ENCODE measurements at places on chromosomes 13 and 19. TPM values are rescaled to one million over a fixed set of nuclear protein-coding genes. Genes with fewer than 3 reads are reported as not detected.

Gene TNFSF13B
- total RNA-seq = 4.5 TPM

Gene FLT1
- total RNA-seq = 17.0 TPM

Gene ZNF582
- 4.3 TPM for total RNA-seq

Gene GATAD2A
- 29.1 TPM for total RNA-seq

Gene KLK2
- 0.44 TPM for total RNA-seq

Gene KIR2DL1
- total RNA-seq = not detected

Gene ACP7
- not detected for total RNA-seq

Gene OXGR1
- total RNA-seq = 2.0 TPM

GRCh38 chr13:99640260-99640659, 139.0 kb downstream of the TM9SF2 start:
- H3K27me3 ChIP-seq = no peaks in the 10 kb centered on the region
- no peak overlapping the region for H3K4me3 ChIP-seq
- no peaks in the 10 kb centered on the region for H3K36me3 ChIP-seq
- DNase-seq = no peak

DNA sequence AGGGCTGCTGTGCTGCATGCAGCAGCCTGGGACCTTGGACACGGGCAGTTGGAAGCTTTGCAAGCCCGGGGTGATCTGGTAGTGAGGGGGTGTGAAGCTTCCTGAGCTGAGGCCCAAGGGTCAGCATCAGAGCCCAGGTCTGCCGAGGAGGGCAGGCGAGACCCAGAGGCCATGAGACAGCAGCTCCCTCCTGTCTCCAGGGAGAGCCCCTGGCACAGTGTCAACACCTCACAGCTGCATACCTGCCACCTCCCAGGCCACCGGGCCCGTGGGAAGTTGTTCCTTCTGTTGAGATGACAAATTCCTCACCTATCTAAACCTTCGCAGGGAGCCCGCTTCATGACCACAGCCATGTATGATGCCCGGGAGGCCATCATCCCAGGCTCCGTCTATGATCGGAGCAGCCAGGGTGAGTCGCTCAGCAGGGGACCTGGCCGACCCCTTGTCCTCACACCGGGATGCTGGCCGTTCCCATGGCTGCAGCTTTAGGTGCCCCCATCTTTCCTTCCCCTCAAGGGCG, 32.1 kb downstream of the CERS1 start:
- no peaks in the 10 kb centered on the region for H3K4me1 ChIP-seq
- DNase-seq = no peak

DNA sequence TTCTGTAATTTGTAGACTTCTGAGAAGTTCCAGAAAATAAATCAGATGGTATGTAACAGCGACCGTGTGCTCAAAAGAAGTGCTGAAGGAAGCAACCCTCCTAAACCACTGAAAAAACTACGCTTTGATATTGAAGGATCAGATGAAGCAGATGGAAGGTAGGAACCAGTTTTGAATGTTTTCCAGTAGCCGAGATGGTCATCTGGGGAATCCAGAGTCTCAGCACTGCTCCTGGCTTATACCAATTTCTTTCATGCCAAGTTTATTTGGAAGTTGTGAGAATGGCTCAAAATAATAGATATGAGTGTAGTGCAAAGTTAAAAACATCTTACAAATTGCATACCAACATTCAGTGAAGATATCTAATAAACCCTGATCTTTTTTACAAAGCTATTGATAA, 56.2 kb downstream of the RCBTB2 start:
- no peak for DNase-seq
- no peak overlapping the region for H3K4me3 ChIP-seq

- H3K27ac ChIP-seq = no peak overlapping the region
- no peak overlapping the region for H3K4me3 ChIP-seq
- no peaks in the 10 kb centered on the region for H3K36me3 ChIP-seq
- H3K27me3 ChIP-seq = peaks cover 44% of the 10 kb centered on the region
- no peaks in the 10 kb centered on the region for H3K4me1 ChIP-seq
- DNase-seq = no peak
Measured at GRCh38 chr19:41698746-41699230, 9.6 kb upstream of the CEACAM5 start.

GRCh38 chr13:50422181-50423148, 407.2 kb downstream of the KCNRG start:
- H3K36me3 ChIP-seq = no peaks in the 10 kb centered on the region
- no peaks in the 10 kb centered on the region for H3K4me1 ChIP-seq
- no peak for DNase-seq

DNA sequence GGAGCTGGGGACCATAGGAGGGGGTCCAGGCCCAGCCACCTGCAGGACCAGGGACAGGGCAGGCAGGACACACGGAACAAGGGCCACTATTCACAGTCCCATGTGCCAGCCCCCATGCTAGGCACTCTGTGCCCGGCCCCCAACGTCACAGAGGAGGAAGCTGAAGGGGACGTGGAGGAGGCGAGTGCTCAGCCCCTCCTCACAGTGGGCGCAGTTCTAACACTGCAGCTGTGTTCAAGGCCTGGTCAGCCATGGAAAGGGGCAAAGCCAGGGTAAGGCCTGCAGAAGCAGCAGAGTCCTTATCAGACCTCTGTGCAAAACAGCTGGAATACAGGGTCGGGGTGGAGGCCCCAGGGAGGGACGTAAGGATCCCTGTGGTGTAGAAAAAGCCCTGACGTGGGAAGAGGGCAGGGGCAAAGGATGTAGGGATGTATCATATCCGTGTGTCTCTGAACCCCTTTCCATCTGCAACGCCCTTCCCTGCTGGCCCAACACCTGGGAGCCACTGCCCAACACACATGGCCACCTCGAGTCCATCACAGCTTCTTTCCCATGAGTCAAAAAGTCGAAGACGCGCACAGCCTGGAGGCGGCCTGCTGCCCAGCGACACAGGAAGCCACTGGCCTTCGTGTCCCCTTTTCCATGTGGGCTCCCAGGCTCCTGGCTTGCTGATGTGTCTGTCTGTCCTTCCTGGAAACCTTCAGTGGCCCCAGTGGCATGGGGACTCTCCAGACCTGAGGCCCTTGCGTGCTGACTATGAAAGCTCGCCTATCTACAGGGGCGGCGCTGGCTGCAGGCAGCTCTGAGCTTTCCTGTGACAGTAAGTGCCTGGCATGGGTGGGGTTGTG, 28.0 kb downstream of the SH3GL1 start:
- no peaks in the 10 kb centered on the region for H3K36me3 ChIP-seq
- H3K4me1 ChIP-seq = peaks cover 86% of the 10 kb centered on the region
- H3K27me3 ChIP-seq = no peaks in the 10 kb centered on the region
- no peak for DNase-seq
- H3K4me3 ChIP-seq = no peak overlapping the region

DNA sequence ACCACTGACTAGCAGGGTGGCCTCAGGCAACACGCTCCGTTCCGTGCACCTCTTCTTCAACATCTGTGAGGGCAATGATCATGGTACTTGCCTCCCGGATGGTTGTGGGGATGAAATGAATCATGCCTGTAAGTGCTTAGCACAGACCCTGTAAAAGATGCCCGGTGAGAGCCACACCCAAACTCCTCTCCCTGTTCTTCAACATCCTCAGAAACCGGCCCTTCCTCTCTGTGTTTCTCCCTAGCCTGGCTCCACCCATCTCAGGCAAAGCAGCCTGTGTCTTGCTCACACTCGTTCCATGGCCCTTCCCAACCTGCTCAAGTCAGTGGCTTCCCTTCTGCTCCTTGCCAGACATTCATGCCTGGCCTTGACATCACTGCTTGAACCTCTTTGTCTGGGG, 5.8 kb upstream of the DMKN start:
- DNase-seq = no peak
- H3K4me3 ChIP-seq = no peak overlapping the region
- H3K4me1 ChIP-seq = no peaks in the 10 kb centered on the region

- no peaks in the 10 kb centered on the region for H3K27me3 ChIP-seq
- H3K4me3 ChIP-seq = no peak overlapping the region
- H3K36me3 ChIP-seq = no peaks in the 10 kb centered on the region
- no peaks in the 10 kb centered on the region for H3K4me1 ChIP-seq
- H3K27ac ChIP-seq = no peak overlapping the region
- no peak for DNase-seq
Measured at GRCh38 chr19:50233308-50233910, 30.0 kb downstream of the MYH14 start.

GRCh38 chr13:107721125-107721869, 494.0 kb downstream of the LIG4 start:
- DNase-seq = no peak
- H3K27me3 ChIP-seq = no peaks in the 10 kb centered on the region
- no peaks in the 10 kb centered on the region for H3K4me1 ChIP-seq
- H3K36me3 ChIP-seq = no peaks in the 10 kb centered on the region
- no peak overlapping the region for H3K4me3 ChIP-seq

DNA sequence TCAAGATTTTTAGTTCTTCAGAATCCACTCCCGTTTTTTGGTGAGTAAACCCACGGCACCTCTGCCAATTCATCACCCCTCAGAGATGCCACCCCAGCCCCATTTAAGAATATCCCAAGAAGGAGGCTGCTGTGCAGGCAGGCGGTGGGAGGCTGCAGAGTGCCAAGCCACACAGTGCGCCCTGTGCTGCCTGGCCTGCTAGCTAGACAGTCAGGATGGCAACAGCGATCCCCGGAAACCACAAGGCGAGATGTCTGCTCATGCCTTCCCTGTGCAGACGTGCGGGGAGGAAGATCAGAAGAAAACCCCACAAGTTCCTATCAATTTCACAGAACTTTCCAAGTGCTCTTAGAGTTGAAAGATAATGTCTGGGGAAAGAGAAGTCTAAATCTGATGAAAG, 64.8 kb upstream of the GPR183 start:
- no peaks in the 10 kb centered on the region for H3K4me1 ChIP-seq
- no peaks in the 10 kb centered on the region for H3K36me3 ChIP-seq
- no peak for DNase-seq
- no peak overlapping the region for H3K4me3 ChIP-seq
- no peak overlapping the region for H3K27ac ChIP-seq

DNA sequence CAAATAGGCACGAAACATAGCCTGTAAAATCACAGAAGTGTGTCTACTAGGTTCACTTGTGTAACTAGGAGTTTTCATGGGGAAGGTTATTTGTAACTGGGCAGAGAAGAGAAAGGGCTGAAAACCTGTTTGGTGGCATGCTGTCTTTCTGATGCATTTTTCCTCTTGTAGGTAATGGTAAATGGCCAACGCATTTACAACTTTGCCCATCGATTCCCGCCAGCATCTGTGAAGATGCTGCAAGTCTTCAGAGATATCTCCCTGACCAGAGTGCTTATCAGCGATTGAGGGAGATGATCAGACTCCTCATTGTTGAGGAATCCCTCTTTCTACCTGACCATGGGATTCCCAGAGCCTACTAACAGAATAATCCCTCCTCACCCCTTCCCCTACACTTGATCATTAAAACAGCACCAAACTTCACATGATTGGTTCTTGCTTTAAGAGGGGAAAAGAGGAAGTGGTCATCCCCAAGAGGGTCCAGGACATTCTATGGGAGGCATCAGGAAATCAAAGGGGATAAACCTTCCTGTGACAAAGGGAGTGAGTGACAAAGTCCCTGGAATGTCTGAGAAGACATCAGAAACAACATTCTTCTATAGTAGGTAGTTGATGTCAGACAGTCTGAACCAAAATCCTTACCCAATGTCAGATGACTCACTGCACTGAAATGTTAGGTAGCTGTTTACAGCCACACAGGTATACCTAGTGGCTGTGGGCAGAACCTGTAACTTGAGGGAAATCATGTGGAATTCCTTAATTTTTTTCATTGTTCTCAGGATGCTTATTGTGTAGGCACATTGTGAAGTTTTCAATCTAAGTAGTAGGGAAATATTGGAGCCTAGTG, 5.0 kb downstream of the LGALS14 start:
- H3K27ac ChIP-seq = no peak overlapping the region
- H3K4me3 ChIP-seq = no peak overlapping the region
- H3K36me3 ChIP-seq = no peaks in the 10 kb centered on the region
- H3K27me3 ChIP-seq = no peaks in the 10 kb centered on the region
- no peaks in the 10 kb centered on the region for H3K4me1 ChIP-seq

GRCh38 chr13:78306519-78307206, 296.7 kb downstream of the POU4F1 start:
- H3K36me3 ChIP-seq = no peaks in the 10 kb centered on the region
- no peak for DNase-seq
- no peak overlapping the region for H3K27ac ChIP-seq
- H3K4me1 ChIP-seq = no peaks in the 10 kb centered on the region
- no peak overlapping the region for H3K4me3 ChIP-seq
- H3K27me3 ChIP-seq = no peaks in the 10 kb centered on the region

GRCh38 chr19:11094520-11094894, 5.2 kb downstream of the LDLR start:
- H3K4me3 ChIP-seq = no peak overlapping the region
- no peak for DNase-seq
- peak overlapping the region; percentile 98 for H3K27ac ChIP-seq
- no peaks in the 10 kb centered on the region for H3K27me3 ChIP-seq
- H3K4me1 ChIP-seq = no peaks in the 10 kb centered on the region

- DNase-seq = no peak
- no peak overlapping the region for H3K27ac ChIP-seq
- no peak overlapping the region for H3K4me3 ChIP-seq
- H3K27me3 ChIP-seq = no peaks in the 10 kb centered on the region
- no peaks in the 10 kb centered on the region for H3K36me3 ChIP-seq
Measured at GRCh38 chr13:87130423-87130822, 540.7 kb upstream of the SLITRK5 start.

GRCh38 chr13:67238277-67238859, 8.2 kb upstream of the PCDH9 start:
- DNase-seq = no peak
- H3K4me3 ChIP-seq = no peak overlapping the region
- no peaks in the 10 kb centered on the region for H3K36me3 ChIP-seq
- H3K4me1 ChIP-seq = no peaks in the 10 kb centered on the region
- H3K27ac ChIP-seq = no peak overlapping the region
- H3K27me3 ChIP-seq = no peaks in the 10 kb centered on the region

DNA sequence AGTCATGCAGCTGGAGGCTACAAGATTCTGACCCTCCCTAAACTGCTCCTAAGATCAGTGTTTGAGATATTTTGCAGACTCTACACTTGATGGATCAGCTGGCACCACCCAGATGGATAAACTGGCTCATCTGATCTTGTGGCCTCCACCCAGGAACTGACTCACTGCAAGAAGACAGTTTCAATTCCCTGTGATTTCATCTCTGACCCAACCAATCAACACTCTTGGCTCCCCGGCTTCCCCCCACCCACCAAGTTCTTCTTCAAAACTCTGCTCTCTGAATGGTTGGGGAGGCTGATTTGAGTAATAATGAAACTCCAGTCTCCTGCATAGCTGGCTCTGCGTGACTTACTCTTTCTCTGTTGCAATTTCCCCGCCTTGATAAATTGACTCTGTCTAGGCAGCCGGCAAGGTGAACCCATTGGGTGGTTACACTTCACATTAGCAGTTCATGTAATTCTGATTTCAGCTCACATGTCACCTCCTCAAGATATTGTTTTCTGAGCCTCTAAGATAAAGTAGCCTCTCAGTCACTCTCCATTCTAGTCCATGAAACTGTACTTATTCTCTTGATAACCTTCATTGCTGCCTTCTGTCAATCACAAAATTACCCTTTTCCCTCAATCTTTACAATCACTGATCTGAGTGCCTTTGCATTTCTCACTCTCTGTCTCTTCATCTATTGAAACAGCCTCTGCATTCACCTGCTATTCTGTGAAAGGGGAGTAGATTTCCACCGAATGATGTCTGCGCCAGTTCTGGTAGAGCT, 9.9 kb upstream of the FPR3 start:
- H3K27me3 ChIP-seq = no peaks in the 10 kb centered on the region
- no peaks in the 10 kb centered on the region for H3K36me3 ChIP-seq
- no peaks in the 10 kb centered on the region for H3K4me1 ChIP-seq
- peak; percentile 20 for DNase-seq
- H3K27ac ChIP-seq = no peak overlapping the region
- H3K4me3 ChIP-seq = no peak overlapping the region
